ENCODE measurements at places on chromosomes 12 and 14.

DNA sequence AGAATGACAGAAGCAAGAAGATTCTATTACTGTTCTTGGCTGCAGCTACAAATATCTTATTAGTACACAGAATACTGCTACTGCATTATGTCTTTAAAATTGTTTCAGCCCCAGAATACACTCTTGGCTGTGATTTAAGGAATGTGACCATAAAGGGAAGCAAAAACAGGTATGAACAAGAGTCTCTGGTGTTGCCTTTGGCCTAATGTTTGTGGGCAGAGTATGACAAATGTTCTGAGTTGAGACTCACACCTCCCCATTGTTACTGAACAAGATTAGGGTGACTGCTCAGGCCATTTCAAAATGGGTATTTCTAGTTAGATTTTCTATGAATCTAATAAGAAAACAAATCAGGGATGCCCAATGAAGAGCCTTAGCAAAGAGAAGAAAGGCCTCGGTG, 28.5 kb downstream of the TTC6 start:
- DNase-seq = no peak

- no peak for DNase-seq
Measured at GRCh38 chr12:101743724-101744472, 4.6 kb upstream of the SYCP3 start.

DNA sequence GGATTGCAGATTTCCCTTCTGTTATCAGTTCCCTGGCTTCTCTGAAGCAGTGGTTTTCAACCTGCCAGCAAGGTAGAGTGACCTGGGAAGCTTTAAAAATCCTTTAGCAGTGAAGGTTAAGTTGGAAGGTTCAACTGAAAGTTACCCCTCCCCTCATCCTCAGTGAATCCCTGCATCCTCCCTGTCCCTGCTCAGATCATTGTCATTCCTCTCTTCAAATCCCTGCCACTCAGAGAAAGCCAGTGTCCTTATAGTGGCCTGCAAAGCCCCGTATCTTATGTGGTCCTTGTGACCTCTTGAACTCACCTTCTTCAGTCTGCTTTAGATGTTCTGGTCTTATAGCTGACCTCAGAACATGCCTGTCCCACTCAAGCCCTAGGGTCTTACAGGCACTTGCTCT, 53.6 kb downstream of the PPM1A start:
- no peak for DNase-seq

GRCh38 chr12:93085383-93086287, 156.5 kb upstream of the EEA1 start:
- DNase-seq = no peak
